Aortic smooth muscle cell (primary cell): ENCODE measurements at places on chromosomes 12 and 14. TPM values are rescaled to one million over a fixed set of nuclear protein-coding genes. Genes with fewer than 3 reads are reported as not detected.

The STAC3 gene
- total RNA-seq = 0.40 and 0.50 TPM in 2 replicates

The DHH gene
- total RNA-seq = under 0.01 and 0.06 TPM in 2 replicates

The GCH1 gene
- total RNA-seq = 0.44 and 0.53 TPM in 2 replicates

The WASHC4 gene
- total RNA-seq = 66.5 and 79.5 TPM in 2 replicates

The SLC6A13 gene
- total RNA-seq = 0.13 and 0.19 TPM in 2 replicates

The OSBPL8 gene
- total RNA-seq = 75.3 and 125 TPM in 2 replicates

The B3GNT4 gene
- total RNA-seq = 0.19 TPM in 1 of 2 replicates, not detected in the other

The HRK gene
- under 0.01 TPM in 2 replicates for total RNA-seq

The INHBC gene
- not detected in 2 replicates for total RNA-seq

The PLCZ1 gene
- 0.06 and 0.13 TPM in 2 replicates for total RNA-seq

The MAP1LC3B2 gene
- total RNA-seq = 0.53 and 1.1 TPM in 2 replicates

The MDM1 gene
- 8.5 and 10.0 TPM in 2 replicates for total RNA-seq

The SERPINA9 gene
- total RNA-seq = not detected in 2 replicates

The PRICKLE1 gene
- total RNA-seq = 2.6 and 3.0 TPM in 2 replicates

The GNB3 gene
- total RNA-seq = 1.6 and 1.8 TPM in 2 replicates

The OVCH1 gene
- total RNA-seq = 0.12 and 0.26 TPM in 2 replicates

The EIF2S3B gene
- total RNA-seq = 0.93 and 1.3 TPM in 2 replicates

The NFATC4 gene
- 32.8 and 34.5 TPM in 2 replicates for total RNA-seq

The FSCB gene
- total RNA-seq = not detected in 2 replicates

The TMEM119 gene
- total RNA-seq = 5.8 and 16.1 TPM in 2 replicates
